Neural crest cell (in vitro differentiated cells): ENCODE measurements at places on chromosomes 7 and 10.

GRCh38 chr10:78937800-78938694, 130.7 kb upstream of the ZMIZ1 start:
- DNase-seq: no peak

- DNase-seq: no peak
Measured at GRCh38 chr10:52481986-52482555, 168.0 kb downstream of the DKK1 start.

GRCh38 chr7:75843613-75844116, 30.1 kb upstream of the CCL24 start:
- DNase-seq: no peak

DNA sequence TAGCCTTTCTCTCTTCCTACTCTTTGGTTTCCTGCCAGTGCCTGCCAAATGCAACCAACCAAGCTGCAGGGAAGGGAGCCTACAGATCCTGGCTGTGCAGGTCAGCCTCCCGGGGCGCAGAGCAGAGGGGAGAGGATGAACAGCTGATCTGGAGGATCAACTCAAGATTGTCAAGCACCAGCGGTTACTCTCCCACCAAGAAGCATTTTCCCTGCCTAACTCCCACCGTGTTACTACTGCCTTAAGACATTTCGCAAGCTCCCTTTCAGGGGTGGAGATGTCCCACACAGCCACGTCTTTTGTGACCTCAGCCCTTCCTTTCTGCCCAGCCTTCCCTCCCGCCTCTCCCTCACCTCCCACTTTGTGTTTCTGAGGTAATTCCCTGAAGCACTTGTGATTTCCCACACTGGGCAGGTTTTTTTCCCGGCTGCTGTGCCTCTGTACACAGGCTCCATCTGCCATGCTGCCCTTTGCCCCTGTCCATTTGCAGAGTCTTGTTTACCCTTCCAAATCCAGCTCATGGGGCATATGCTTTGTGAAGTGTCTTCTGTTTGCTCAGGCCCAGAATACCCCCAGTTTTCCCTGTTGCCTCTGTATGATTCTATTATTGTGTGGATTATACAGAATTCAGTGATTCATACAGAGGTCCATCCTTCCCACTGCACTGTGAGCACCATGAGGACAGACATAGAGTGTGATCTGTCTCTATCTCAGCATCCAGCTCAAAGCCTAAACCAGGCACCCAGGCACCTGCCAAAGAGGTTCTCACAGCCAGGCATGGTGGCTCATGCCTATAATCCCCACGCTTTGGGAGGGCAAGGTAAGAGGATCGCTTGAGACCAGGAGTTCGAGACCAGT, 40.9 kb upstream of the PAPSS2 start:
- DNase-seq: no peak

DNA sequence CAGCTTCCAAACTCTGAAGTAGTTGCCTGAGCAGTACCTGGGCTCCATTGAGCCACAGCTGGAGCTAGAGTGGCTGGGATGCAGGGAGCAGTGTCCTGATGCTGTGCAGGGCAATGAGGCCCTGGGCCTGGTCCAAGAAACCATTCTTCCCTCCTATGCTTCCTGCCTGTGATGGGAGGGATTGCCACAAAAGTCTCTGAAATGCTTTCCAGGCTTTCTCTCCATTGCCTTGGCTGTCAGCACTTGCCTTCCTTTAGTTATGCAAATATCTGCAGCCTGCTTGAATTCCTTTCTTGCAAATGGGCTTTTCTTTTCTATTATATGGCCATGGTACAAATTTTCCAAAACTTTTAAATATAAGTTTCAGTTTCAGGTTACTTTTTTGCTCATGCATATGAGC, 972.2 kb upstream of the MBL2 start:
- DNase-seq: no peak

DNA sequence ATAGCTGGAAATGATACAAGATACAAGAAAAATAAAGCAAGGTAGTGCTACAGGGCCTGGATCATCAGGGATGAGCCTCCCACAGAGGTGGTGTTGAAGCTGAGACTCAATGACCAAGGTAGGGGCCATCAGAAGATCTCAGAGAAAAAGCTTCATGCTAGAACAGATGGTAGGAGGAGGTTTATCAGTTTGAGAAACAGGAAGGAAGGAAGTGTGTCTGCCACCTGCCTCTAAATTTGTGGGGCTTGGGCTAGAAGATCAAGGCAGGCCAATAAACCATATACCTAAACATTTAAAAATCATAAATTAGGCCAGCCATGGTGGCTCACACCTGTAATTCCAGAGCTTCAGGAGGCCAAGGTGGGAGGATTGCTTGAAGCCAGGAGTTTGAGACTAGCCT, 410.8 kb upstream of the PRKCQ start:
- DNase-seq: no peak

- no peak for DNase-seq
Measured at GRCh38 chr10:90587561-90587960, 270.3 kb downstream of the HTR7 start.

- DNase-seq: no peak
Measured at GRCh38 chr10:129042776-129043595, 424.1 kb upstream of the MGMT start.

- no peak for DNase-seq
Measured at GRCh38 chr10:78686444-78687060, 382.2 kb upstream of the ZMIZ1 start.

DNA sequence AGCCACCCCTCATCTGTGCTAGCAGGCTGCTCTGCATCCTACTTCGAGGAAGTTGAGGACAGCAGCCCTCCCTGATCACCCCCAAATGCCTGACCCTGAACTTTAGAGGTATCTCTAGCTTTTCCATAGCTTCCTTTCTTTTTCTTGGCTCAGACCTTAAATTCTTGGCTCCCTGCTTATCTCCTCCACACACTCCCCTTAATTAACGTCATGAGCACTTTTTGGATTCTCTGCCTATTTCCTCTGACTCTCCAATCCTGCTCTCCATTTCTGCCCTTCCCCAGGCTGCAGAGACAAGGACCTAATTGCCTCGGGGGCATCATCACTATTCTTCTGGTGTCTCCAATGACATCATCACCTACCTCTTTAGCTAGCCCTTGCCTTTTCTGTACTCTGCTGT, 40.8 kb upstream of the SEC61G start:
- DNase-seq: no peak

DNA sequence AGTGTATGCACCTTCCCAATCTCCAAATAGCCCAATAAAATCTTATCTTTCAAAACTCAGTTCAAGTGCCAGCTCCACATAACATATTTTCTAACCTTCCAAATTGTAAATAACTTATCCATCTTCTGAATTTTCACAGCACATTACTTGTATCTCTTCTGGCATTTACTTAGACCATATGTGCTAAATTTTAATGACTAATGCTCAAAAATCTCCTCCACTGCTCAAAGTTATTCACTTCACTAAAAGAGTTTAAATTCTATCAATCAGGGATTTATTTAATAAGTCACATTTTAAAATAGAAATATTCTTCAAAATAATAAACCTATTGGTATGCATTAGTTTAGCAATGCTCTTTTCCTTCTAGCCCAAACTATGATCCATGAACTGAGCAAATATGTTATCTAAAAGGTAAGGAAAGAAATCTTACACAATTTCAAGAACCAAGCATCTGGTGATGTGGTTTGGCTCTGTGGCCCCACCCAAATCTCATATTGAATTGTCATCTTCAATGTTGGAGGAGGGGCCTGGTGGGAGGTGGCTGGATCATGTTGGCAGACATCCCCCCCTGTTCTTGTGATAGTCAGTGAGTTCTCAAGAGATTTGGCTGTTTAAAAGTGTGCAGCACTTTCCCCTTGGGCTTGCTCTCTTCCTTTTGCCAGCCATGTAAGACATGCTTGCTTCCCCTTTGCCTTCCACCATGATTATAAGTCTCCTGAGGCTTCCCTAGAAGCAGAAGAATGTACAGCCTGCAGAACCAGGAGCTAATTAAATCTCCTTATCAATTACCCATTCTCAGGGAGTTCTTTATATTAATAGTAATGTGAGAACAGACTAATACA, 28.1 kb upstream of the GPR22 start:
- no peak for DNase-seq

DNA sequence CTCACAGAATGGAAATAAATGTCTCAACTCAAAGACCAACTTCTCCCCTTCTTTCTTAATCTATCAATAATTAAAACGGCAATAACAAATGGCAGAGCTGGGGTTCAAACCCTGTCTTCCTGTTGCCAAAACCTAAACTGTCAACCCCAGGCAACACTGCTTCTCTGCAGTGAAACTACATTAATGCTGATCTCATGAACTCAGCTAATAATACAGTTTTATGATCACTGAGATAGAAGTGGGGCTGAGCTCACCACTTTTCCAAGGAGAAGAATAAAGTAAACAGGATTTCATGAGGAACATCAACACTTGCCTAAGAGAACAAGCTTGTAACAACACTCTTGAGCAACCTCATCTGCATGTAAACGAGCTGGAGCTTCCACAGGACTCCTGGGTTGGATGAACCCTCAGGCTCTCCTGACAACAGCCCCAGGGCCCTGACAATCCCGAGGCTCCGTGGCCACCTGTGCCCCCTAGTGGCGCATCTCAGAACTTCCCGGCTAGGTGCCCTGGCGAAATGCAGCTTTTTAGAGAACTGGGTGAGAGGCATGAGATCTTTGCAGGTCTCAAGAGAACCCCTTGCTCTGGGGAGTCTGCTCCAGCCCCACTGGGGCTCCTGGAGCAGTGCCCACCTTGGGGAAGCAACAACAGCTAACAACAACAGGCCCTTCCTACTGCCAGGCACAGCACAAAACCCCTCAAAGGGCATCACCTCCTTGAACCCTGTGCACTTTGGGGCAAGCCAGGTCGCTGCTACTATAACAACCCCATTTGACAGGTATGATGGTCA, 169.3 kb downstream of the SH3PXD2A start:
- DNase-seq: peak; percentile 77

- no peak for DNase-seq
Measured at GRCh38 chr10:129958148-129958628, 5.9 kb downstream of the EBF3 start.

GRCh38 chr7:40447345-40447744, 312.5 kb downstream of the SUGCT start:
- no peak for DNase-seq

GRCh38 chr7:96397936-96398598, 76.2 kb upstream of the SLC25A13 start:
- DNase-seq: no peak

- no peak for DNase-seq
Measured at GRCh38 chr7:28155964-28156363, 24.6 kb downstream of the JAZF1 start.

GRCh38 chr10:76456197-76456596, 1024.8 kb downstream of the LRMDA start:
- no peak for DNase-seq

- no peak for DNase-seq
Measured at GRCh38 chr10:31757386-31757791, 171.2 kb downstream of the ARHGAP12 start.
